GM20000 (cell line): ENCODE measurements at places on chromosomes 1 and 21.

GRCh38 chr1:2320006-2320405, 71.3 kb downstream of the MORN1 start:
- DNase-seq: no peak

GRCh38 chr1:245751726-245752470, 597.1 kb downstream of the KIF26B start:
- DNase-seq: no peak

DNA sequence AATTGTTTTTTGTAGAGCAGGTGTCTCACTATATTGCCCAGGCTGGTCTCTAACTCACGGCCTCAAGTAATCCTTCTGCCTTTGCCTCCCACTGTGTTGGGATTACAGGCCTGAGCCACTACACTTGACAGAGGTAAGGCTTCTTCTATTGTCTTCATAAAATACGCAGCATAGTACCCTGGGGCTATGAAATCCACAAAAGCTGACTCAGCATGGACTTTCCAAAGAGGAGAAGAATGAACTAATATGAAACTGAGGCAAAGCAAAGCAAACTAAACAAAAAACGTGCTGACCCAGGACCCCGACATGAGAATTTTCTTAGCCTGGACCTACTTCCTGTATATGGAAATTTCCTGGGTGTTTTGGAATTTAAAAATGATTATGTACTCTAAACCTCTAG, 18.5 kb upstream of the ATP13A2 start:
- no peak for DNase-seq

DNA sequence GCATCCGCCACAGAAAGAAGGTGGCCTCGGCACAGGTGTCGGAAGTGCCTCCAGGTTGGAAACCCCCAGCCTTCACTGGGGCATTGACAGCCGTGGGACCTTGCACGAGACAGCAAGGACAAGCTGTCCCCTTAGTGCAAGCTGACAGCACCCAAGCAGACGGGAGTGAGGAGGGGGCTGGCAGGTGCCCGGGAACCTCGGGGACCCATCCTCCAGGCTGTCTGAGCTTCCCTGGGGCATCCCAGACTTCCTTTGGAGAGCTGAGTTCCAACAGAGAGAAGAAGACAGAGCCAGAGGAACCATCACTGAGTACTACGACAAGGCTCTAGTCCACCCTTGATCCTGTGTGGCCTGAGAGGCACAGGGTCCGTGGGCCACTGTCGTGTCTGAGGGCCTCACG, 100.6 kb upstream of the RAB4A start:
- DNase-seq: no peak

- DNase-seq: peak; percentile 31
These were observed 6.8 kb downstream of the OLIG2 start for GRCh38 chr21:33032434-33033047.

DNA sequence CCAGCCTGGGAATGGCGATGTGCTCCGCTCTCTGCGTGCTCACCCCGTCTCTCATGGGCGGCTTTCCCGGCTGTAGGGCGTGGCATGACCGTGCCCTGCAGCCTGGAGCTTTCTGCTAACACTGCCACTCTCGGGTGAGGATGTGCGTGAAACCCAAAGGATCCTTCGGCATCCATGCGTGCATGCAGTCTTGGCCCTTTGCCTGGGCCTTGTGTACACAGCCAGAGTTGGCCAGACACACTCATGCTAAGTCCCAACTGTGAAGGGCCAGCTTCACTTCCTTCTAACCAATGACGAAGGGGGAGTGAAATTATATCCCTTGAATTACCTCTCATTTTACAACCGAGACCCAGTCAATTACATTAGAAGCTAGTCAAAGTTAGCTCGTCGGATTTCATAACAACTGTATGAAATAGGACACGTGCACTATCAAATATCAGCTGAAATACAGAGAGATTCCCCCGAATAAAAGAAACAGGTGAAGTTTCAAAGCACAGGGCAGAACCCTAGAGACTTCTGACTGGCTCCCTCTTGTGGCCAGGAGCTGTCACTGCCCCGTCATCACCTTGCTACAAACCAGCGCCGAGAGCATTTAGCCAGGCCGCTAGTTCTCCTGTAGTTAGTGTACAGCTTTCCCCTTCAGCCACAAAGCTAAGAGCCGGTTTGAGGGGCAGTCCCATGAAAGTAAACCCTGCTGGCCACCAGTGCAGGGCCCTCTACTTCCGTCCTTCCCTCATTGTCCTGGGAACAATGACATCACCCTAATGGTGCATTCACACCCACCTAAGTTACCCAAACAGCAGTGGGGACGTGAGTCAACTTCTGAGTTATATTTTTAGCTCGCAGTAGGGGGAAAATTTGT, 63.4 kb upstream of the COA6 start:
- peak; percentile 82 for DNase-seq

- no peak for DNase-seq
These were observed 95.6 kb upstream of the ADAMTS5 start for GRCh38 chr21:27062443-27062842.
